ENCODE measurements at places on chromosomes 13 and 19. TPM values are rescaled to one million over a fixed set of nuclear protein-coding genes. Genes with fewer than 3 reads are reported as not detected.

Gene PEAK3
- not detected for total RNA-seq

Gene FFAR3
- total RNA-seq, result not detected

Gene GARIN5A
- total RNA-seq, result not detected

Gene TLE6
- total RNA-seq, result 0.11 TPM

Gene ZNF296
- 3.0 TPM for total RNA-seq

DNA sequence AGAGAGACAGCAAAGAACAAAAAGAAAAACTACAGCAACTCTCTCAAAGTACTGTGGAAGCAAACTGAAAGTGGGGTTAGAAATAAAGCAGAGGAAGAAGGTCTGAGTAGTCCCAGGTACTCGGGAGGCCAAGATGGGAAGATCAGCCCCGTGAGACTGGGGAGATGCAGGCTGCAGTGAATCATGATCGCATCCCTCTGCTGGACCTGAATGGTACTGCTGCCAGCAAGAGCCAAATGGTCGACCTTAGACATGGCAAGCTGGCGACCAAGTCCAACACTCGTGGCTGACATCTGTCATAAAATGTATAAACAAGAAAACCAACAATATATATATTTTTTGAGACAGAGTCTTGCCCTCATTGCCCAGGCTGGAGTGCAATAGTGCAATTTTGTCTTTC is 33.7 kb upstream of the ZNF724 start:
- peak; percentile 5 for DNase-seq
- no peaks in the 10 kb centered on the region for H3K27me3 ChIP-seq
- no peaks in the 10 kb centered on the region for H3K4me1 ChIP-seq
- H3K27ac ChIP-seq, result no peak overlapping the region
- no peaks in the 10 kb centered on the region for H3K36me3 ChIP-seq

- H3K27me3 ChIP-seq, result no peaks in the 10 kb centered on the region
- H3K27ac ChIP-seq, result no peak overlapping the region
- no peak for DNase-seq
- H3K4me3 ChIP-seq, result no peak overlapping the region
Measured at GRCh38 chr19:39867133-39867532, 21.0 kb upstream of the FBL start.

- H3K4me1 ChIP-seq, result peaks cover 3% of the 10 kb centered on the region
- H3K27me3 ChIP-seq, result no peaks in the 10 kb centered on the region
- H3K4me3 ChIP-seq, result peak overlapping the region; percentile 84
Measured at GRCh38 chr19:29715701-29716581, 880 bp upstream of the C19orf12 start.

GRCh38 chr19:11530432-11530831 is 1.5 kb upstream of the ECSIT start:
- DNase-seq, result peak; percentile 68
- no peak overlapping the region for H3K27ac ChIP-seq
- peaks cover 2% of the 10 kb centered on the region for H3K36me3 ChIP-seq
- no peak overlapping the region for H3K4me3 ChIP-seq
- no peaks in the 10 kb centered on the region for H3K27me3 ChIP-seq
- H3K4me1 ChIP-seq, result peaks cover 22% of the 10 kb centered on the region

GRCh38 chr19:53019684-53020083 is 6.0 kb downstream of the ERVV-1 start:
- no peak for DNase-seq
- H3K36me3 ChIP-seq, result no peaks in the 10 kb centered on the region
- no peak overlapping the region for H3K4me3 ChIP-seq
- no peak overlapping the region for H3K27ac ChIP-seq
- no peaks in the 10 kb centered on the region for H3K27me3 ChIP-seq
- H3K4me1 ChIP-seq, result no peaks in the 10 kb centered on the region

DNA sequence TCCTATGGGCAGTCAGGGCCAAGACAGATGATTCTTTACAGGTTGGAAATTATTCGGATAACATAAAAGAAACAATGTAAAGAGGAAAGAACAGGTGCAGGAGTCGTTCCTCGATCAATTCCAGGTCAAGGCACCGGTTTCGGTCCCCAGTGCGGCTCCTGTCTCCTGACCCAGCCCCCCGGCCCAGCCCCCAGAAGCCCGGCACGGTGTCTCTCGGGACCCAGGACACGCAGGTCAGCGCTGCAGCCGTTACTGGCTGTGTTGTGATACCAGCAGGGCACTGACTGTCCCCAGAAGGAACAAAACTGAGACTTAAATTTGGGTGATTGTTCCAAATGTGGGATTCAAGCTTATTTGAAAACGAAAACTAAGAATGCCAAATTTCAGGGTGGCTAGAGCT is 8.5 kb downstream of the RASA3 start:
- no peak overlapping the region for H3K4me3 ChIP-seq
- H3K4me1 ChIP-seq, result peaks cover 58% of the 10 kb centered on the region
- no peak for DNase-seq
- H3K27ac ChIP-seq, result no peak overlapping the region
- H3K27me3 ChIP-seq, result no peaks in the 10 kb centered on the region

DNA sequence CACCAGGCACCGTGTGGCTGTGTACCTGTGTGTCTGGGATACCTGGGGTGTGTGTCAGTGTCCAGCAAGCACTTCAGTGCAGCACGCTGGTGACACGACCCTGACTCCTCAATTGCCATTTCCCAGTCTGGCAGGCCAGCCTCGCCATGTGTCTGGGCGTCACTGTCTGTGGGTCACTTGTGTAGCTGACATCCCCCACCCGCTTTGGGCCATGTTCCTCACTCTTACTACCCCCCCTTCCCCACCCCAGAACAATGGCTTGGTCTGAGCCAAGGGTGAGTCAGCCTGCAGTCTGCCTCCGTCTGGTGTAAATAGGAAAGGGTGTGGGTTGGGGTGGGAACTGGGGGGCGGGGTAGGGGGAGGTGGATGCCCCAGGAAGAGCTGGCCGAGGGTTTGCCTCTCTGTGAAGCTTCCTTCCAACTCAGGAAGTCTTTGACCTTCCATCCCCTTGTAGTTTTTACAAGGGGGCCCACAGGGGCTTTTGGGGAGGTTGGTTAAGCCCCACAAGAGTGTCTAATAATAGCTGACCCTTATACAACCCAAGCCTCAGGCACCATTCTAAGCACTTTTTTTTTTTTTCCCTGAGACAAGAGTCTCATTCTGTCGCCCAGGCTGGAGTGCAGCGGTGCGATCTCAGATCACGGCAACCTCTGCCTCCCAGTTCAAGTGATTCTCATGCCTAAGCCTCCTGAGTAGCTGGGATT is 17.6 kb downstream of the NOVA2 start:
- H3K36me3 ChIP-seq, result no peaks in the 10 kb centered on the region
- DNase-seq, result peak; percentile 89
- H3K4me3 ChIP-seq, result no peak overlapping the region
- H3K27me3 ChIP-seq, result no peaks in the 10 kb centered on the region
- H3K27ac ChIP-seq, result peak overlapping the region; percentile 66
- peaks cover 62% of the 10 kb centered on the region for H3K4me1 ChIP-seq

- no peaks in the 10 kb centered on the region for H3K36me3 ChIP-seq
- DNase-seq, result peak; percentile 93
- no peaks in the 10 kb centered on the region for H3K4me1 ChIP-seq
- no peaks in the 10 kb centered on the region for H3K27me3 ChIP-seq
- H3K4me3 ChIP-seq, result no peak overlapping the region
- H3K27ac ChIP-seq, result peak overlapping the region; percentile 41
Measured at GRCh38 chr13:105196052-105196451, 1339.4 kb downstream of the EFNB2 start.

- DNase-seq, result peak; percentile 56
- no peaks in the 10 kb centered on the region for H3K36me3 ChIP-seq
- no peak overlapping the region for H3K4me3 ChIP-seq
- H3K27me3 ChIP-seq, result no peaks in the 10 kb centered on the region
- peaks cover 16% of the 10 kb centered on the region for H3K4me1 ChIP-seq
- no peak overlapping the region for H3K27ac ChIP-seq
Measured at GRCh38 chr13:30020726-30021312, 170.4 kb upstream of the UBL3 start.

DNA sequence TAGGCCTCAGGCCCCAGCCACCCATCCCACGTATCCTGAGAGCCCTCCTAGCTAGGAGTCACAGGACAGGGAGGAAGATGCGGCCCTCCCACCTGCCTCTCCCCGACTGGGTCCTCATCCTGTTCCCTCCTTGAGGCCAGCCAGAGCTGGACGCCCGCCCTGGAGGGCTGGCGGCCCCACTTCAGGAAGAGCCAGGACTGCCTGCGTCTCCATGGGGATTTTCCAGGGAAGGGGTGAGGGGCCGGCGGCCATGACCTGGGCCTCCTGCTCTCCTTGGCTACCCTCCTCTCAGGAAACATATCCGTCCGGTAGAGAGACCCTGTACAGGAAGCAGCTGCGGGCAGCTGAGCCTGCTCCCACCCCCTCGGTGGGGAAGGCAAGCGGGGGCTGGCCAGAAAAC is 11.3 kb upstream of the PRKD2 start:
- H3K4me1 ChIP-seq, result peaks cover 36% of the 10 kb centered on the region
- no peak for DNase-seq
- no peak overlapping the region for H3K4me3 ChIP-seq
- H3K27me3 ChIP-seq, result no peaks in the 10 kb centered on the region
- H3K36me3 ChIP-seq, result peaks cover 26% of the 10 kb centered on the region

DNA sequence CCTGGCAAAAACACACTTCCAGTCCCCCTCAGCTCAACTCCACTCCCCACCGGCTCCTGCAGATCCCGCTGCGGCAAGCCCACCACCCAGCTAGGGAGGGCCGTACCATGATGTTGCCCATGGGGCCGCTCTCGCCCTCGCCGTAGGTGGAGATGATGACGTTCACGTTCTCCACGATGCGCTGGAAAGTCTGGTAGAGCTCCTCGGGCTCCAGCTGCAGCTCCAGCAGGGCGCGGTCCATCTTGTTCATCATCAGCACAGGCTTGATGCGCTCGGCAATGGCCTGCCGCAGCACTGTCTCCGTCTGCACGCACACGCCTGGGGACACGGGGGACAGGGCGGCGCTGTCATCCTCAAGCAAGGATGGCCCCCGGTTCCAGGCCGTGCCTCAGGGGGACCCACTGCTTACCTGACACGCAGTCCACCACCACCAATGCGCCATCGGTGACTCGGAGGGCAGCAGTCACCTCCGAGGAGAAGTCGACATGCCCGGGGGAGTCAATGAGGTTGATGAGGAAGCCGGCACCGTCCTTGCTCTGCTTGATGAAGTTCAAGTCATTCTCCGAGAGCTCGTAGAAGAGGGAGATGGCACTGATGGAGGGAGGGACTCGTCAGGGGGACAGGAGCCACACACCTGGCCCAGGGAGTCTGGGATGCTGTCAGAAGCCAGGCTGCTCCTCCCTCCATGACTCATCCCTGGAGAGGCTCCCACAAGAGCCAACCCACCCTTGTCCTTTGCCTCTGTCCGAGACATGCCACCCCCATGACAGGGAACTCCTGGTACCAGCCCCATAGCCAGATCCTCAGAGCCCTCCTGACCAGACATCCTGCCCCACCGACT is 2.3 kb downstream of the EEF2 start:
- H3K4me3 ChIP-seq, result peak overlapping the region; percentile 99
- peaks cover 57% of the 10 kb centered on the region for H3K36me3 ChIP-seq
- no peaks in the 10 kb centered on the region for H3K27me3 ChIP-seq
- H3K27ac ChIP-seq, result peak overlapping the region; percentile 96
- peaks cover 49% of the 10 kb centered on the region for H3K4me1 ChIP-seq
